ENCODE measurements at places on chromosomes 3 and 15.

DNA sequence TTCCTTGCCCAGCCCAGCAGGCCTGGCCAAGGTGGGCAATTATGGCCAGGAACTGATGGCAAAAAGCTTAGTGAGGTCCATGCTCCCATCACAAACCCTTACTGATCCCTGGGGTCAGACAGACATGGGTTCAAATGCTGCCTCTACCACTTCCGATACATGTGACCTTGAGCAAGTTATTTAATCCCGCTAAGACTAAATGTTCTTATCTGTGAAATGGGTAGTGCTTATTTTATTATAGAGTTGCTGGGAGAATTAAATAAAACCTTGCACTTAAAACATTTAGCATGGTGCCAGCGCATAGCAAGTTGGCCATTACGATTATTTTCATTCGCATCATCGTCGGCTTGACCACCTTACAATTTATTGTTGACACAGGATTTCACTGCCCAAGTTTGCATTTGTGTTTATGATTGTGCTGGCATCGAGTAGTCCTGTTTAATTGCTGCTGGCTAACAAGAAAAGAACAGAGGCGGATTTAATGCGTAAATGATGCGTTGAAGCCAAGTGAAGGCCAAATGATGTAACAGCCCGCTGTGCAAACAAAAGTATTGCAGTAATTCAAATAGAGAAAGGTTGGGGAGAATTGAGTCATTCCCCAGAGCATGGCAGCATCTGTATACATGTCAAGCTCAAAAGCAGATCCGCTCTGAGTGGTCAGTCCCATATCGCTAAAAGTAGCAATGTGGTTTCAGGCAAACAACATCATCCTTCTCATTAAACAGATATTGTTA lies 7.3 kb upstream of the FURIN start:
- no peak for DNase-seq

DNA sequence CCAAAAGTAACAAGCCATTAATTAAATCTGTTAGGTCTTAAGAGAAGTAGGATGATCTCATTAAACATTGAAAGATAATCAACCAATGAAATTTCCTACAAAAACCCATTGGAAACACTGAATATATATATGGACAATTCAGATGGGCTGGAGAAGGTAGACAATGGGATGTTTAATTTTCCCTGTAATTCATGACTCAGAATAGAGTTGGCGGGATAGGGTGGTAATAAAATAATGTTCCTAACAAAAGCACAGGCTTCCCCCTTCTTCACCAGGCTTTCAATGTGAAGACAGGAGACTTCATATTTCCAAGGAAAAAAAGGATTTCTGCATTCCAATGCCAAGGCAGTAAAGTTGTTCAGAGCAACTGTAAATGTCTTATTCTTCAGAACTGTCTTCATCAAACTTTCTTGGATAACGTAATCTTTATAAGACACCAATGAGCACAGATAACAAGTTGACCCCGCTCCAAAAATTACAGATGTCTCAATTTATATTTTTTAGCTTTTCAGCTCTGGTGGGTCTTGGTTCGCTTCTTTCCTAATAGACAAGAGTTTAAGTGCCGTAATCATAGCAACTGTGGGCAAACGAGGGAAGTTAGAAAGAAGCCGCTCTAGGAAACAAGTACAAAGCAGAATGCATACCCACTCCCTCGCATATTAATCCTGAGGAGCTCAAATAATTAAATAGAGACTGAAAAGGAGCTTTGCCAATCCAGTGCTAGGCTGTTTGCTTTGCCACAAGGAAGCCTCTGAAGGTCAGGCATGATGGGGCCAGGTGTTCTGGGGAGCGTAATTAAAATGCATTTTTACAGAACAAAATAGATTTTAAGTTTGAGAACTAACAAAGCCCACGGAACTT lies 377.0 kb downstream of the FOXP1 start:
- DNase-seq = no peak

- DNase-seq = no peak
Measured at GRCh38 chr15:39770748-39771689, 11.6 kb downstream of the FSIP1 start.

- DNase-seq = no peak
Measured at GRCh38 chr3:45283471-45283870, 57.4 kb upstream of the TMEM158 start.

DNA sequence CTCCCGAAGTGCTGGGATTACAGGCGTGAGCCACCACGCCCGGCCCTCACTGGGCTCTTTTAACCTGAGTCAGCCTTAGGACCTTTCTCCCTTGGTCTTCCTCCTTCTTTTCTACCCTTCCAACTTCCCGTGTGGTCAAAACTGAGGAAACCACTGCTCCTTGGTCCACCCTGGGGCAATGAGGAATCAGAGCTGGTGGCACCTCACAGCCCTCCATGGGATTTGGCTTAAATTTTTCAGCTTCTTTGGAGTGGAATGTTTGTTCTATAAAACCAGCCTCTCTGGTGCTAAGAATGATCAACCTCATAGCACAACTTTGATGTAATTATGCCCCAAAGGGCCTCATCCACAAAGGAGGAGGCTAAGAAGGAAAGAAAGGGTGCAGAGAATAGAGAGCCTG lies 76.6 kb upstream of the CFAP20DC start:
- no peak for DNase-seq

DNA sequence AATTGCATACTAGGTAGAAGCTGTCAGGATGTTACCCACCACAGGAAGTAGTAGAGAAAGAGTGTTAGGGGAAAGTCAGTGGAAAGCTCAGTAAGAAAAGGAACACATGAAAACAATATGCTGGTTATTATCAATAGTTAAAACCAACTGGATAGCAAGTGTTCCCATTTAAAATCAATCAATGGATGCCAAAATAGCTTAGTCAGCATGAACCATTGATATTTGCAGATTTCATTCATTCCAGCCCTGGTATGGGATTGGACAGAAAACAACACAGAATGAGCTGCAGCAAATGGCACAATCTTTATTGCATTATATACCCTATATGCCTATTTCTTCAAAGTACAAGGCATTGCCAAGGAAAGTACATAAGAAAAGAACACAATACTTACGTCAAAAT lies 293.7 kb downstream of the EPHA6 start:
- DNase-seq = no peak

DNA sequence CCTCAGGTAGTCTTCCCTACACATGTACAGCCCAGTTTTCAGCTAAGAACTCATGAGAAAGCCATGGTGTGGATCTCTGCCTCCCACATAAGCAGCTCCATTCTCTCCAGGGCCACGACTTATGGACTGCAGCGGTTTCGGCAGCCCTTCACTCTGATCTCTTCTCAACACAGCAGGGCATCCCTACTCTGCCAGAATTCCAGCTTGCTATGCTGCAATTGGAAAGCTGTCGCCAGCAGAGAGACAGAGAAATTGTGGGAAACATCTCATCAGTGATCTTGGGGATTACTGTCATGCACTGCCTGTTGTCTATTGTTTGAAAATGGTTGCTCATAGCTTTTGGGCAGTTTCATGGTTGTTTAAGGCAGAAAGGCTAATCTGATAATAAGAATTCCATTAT lies 11.9 kb upstream of the BLM start:
- DNase-seq = no peak

GRCh38 chr15:55475842-55476241 lies 32.2 kb downstream of the DNAAF4 start:
- no peak for DNase-seq

- no peak for DNase-seq
Measured at GRCh38 chr3:122985539-122985938, 42.0 kb downstream of the SEMA5B start.

GRCh38 chr15:89051875-89052274 lies 36.4 kb upstream of the ABHD2 start:
- no peak for DNase-seq

DNA sequence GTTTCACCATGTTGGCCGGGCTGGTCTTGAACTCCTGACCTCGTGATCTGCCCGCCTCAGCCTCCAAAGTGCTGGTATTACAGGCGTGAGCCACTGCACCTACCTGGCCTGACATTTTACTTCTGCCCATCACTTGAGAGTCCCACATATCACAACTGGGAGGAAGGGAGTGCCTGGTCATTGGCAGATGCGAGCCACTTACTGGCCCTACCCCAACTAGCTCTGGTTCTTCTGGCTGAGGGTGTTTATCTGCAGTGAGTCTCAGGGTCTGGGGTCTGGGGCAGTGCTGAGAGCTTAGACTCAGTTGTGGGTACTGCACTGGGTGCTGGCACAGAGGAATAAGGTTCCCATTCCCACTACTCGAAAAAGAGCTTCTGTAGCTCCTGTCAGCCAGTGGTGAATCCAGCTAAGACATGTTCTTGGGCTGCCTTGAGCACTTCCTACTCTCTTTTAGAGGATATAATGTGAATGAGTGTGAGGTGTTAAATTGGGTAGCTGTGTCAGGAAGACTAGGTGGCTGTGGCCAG lies 30.2 kb downstream of the DAG1 start:
- no peak for DNase-seq

DNA sequence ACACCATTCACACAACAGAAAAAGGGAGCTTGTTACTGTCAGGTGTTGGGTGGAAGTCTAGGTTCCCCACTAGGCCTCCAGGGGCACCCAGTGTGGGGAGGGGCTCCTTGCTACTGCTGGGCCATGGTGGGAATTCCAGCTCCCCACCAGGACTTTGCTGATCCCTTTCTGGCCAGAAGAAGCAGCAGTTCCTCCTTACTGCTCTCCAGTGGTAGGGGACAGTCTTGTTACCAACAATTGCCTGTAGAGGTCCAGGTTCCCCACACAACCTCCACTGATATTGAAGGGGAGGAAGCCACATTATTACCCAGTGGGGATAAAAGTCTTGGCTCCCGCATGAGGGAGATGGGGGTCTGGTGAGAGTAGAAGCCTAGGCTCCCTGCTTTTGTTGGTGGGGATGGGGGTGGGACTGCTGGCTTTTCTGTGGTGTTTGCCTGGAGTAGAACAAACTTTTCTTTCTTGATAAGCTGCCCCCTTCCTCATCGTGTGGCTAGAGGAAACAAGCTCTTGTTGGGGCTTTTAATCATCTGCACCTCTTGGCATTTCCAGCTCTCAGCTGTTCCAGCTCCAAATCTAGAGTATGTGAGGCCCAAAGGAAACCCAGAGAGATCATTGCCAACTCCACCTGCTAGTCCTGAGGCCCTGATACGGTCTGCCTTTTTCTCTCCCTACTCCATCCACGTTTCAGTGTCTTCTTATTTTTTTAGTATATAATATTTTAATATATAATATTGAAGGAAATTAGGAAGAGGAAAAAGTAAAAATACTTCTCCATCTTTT lies 824.2 kb downstream of the AGBL1 start:
- no peak for DNase-seq

GRCh38 chr15:66673410-66674322 lies 28.4 kb upstream of the SMAD6 start:
- DNase-seq = peak; percentile 67

DNA sequence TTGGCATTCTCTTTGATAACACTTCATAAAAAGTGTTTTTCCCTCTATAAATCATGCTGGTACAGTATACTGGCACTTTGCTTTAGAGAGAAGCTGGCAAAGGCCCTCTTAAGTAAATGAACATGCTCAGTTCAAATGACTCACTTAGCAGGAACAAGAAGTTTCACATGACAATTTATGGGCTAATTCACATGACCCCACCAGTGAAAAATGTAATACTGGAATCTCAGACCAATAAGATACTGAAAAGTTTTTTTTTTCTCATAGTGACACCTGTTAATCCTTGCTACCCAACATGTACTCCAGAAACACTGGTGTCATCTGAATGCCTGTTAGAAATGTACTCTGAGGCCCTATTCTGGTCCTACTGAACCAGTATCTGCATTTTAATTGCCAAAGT lies 13.9 kb downstream of the BTBD1 start:
- no peak for DNase-seq

DNA sequence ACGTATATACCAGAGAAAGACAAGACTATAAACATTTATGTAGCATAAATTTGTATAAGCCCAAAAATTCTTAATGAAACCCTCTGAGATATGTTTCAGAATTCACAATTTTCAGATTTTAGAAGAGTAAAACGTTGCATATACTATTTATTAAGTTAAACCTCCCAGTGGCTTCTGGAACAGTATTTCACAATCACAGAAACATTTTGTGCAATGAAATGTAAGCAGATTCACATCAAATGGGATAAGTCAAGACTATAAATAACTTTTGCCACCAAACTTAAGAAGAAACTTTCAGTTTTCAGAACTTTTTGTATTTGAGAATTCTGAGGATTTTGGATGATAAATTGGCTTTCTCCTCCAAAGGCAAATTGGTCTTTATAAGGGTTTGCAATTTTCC lies 9.2 kb downstream of the SLTM start:
- no peak for DNase-seq

DNA sequence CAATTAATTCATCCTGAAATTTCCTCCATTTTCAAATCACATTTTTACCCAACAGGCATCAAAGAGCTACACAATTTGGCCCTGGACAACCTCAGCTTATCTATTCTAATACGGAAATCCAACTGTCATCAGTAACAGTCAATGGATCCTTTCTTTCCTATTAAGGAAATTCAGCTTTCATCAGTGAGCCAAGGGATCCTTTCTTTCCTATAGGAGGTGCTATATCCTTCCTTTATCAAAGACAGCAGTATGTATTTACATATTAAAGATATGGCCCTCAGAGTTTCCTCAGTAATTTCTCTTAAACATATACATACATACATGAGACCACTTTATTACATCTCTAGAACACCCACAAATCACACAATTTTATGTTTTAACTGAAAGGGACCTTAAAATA lies 10.1 kb downstream of the DHX36 start:
- DNase-seq = no peak

DNA sequence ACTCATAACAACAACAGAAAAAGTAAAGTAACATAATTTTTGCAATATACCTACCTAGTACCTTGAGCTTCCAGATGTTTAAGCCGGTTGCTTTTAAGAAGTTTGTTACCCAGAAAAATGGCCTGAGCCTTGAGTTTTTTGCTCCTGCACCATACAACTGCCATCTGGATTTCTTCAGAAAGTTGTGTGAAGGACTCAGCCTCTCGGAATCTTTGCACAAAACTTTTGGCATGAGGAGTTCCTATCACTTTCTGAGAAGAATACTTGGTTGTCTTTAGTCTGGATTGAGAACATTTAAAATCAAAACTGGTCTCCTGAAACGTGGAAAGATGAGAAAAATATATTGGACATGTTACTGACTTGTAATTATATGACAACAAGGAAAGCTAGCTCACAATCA lies 17.3 kb downstream of the GTPBP8 start:
- no peak for DNase-seq

DNA sequence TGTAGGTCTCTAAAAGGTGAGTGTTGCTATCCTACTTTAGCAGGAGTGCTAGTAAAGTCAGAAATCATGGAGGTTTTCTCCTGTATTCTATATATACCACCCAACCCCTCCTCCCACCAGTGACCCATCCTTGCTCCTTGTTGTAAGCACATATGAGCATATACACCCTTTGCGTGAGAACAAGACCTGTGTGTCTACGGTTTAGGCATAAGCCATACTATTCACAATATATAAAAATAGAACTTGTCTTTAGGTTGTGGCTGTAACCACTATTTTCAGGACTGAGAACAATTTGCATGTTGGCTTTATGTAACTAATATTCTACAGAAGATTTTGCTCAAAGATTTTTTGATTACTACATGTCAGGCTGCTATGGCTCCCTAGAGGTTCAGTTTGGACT lies 59.1 kb upstream of the TOP2B start:
- no peak for DNase-seq

GRCh38 chr3:11091088-11091590 lies 63.2 kb upstream of the HRH1 start:
- DNase-seq = no peak

Measured in stimulated activated naive CD8-positive, alpha-beta T cell treated with anti-CD3 and anti-CD28 coated beads, Interleukin-15, Interleukin-2, amounts not matched to agents 100 U/mL and 50 U/mL, for 24 hours (primary cell).